ENCODE measurements at places on chromosomes 12 and 14.

- DNase-seq = no peak
Observed at GRCh38 chr14:96086032-96086431, 46.9 kb downstream of the C14orf132 start.

DNA sequence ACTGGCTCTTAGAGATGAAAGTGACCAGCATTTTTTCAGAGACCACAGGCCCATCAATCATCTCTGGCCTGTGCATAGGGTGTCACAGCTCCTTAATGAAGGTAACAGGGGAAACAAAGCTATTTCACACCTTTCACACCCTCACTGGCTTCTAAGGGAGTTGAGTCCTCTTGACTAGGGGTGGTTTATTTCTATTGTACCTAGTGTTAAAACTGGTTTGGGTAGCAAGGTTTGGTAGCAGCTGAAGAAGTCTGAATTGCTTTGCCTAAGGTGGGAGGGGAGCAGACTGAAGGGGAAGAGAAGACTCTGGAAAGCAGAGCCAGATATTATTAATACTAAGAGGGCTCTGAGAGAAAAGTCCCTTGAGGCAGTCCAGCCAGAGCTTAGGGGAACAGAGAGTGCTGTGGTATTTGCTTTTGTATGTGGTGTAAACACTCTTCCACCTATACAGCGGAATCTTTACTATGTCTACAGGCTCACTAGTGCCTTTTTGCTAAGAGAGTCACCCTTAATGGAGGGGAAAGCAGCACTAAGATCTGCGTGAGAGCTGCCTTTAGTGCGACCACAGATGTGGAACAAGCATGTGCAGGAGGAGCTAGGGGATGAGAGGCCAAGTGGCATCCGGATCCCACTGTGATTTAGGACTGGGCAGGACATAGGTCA lies 95.8 kb downstream of the STXBP6 start:
- no peak for DNase-seq

- DNase-seq = no peak
Observed at GRCh38 chr12:92524489-92524888, 178.3 kb upstream of the PLEKHG7 start.

GRCh38 chr14:91482263-91483013 lies 27.7 kb downstream of the PPP4R3A start:
- no peak for DNase-seq

GRCh38 chr12:116303929-116304328 lies 26.4 kb upstream of the MED13L start:
- no peak for DNase-seq

DNA sequence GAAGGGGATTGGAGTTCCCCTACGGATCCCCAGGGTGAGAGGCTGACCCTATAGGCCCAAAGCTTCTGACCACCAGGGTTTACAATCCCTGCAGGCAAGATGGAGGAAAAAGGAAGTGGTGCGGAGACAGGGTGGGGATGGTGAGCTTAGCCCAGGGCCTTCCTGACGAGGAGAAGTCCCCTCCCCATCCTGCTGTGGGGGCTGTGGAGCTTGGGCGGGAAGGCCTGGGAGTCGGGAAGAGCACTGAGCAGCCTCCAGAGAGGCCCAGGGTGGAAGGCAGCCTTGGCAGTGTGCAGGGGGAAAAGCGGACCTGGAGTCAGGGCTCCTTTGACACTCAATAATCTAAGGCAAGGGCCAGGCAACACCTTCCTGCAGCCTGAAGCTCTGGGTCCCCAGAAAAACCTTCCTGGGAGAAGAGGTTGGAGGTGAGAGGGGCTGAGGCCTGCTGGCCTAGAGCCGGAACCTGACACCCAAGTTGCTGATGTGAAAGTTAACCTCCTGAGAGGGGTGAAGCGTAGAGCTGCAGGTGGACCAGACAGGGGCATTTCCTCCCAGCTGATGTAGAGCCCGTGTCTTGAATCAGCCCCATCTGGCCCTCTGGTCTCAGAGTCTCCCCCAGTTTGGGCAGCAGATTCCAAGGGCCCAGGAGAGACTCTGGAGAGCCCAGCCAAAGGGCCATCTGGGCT lies 6.0 kb downstream of the HDAC7 start:
- DNase-seq = no peak

GRCh38 chr12:63828867-63829266 lies 15.6 kb upstream of the SRGAP1 start:
- no peak for DNase-seq

DNA sequence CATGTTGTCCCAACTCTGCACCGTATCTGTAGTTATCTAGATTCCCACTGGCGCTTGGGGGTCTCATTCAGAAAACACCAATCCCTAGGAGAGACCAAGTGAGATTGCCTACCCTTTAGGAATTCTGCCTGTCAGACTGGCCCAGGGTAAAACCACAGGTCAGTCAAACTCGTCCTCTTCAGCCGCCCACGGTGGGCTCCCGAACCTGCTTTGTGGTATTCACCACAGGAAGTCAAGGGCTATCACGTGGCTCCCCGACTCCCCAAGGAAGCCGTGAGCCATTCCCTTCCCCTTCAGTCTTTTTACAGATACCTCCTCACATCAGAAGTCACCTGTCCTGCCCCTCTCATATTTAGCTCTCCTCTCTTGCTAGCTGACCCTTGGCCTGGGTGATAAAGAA lies 159.9 kb downstream of the EGLN3 start:
- no peak for DNase-seq

GRCh38 chr12:88746386-88746785 lies 166.1 kb upstream of the KITLG start:
- DNase-seq = no peak

- DNase-seq = no peak
Observed at GRCh38 chr12:83823386-83824045, 1089.1 kb downstream of the SLC6A15 start.

DNA sequence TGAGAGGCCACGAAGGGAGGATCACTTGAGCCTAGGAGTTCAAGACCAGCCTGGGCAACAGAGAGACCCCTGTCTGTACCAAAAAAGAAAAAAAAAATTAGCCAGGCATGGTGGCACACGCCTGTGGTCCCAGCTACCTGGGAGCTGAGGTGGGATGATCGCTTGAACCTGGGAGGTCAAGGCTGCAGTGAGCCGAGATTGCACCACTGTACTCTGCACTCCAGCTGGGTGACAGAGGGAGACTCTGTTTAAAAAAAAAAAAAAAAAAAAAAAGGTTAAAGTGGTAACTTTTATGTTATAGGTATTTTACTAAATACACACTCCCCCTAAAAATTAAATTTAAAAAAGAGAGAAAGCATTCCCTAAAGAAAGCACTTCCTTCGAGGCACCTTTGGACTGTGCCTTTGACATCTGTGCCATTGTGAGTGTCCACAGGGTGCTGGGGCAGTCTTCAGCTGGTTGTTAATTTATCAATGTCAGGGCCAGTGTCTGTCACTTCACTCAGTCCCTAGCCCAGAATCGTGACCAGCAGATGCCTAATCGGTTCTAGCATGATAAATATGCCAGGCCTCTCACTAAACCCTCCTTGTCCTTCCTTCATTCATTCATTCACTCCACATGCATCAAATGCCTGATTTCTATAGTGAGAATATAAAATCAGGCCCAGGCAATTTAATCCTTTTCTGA lies 63.1 kb downstream of the B4GALNT3 start:
- DNase-seq = no peak

- no peak for DNase-seq
Observed at GRCh38 chr12:46609674-46610073, 216.1 kb downstream of the SLC38A4 start.

DNA sequence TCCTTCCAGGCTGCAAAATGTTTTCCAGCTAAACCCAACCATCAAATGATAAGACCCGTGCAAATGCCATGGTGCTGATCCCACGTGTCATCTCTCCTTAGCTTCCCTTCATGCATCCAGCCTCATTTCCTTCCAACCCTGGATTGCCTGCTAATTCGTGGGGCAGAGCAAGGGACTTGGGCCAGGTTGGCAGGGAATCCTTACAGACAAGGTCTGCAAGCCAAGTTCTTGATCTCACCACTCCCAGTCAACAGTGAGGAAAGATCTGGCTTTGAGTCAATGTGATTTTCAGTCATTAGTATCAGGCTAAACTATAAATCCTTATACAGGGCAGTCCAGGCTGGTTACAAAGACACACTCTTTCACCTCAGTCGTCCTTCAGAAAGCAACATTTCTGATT lies 150.9 kb downstream of the ANO2 start:
- DNase-seq = no peak

GRCh38 chr14:63895510-63895909 lies 42.7 kb downstream of the SYNE2 start:
- DNase-seq = no peak

DNA sequence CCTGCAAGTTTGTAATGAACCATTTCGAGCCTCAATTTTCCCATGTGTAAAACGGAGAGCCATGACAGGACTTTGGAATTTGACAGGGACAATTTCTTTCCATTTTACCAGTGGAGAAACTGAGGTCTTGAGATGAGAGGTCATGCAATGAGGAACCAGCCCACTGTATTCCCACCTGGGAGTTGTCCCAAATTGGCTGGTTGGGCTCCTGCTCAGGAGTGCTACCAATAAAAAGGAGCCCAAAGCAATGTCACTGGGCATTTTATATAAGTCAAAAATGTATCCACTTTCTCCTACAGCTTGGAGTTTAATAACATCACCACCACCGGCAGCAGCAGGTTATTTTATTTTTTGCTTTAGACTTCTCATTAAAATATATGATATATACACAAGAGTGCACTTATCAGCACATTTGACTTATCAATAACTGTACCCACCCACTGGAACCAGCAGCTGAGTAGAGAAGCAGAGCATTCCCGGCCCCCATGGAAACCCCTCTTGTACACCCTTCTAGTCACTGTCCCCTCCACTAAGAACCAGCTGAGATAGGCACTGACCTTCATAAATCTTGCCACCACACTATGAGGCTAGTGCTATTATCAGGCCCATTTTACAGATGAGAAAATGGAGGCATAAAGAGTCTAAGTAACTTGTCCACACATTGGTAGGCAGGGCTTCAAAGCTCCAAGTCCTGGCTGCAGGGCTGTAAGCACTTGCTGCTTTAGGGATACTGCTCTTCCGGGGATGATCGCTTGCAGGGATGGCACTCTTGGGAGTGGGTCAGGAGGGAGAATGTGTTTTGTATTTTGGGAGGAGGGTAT lies 25.3 kb upstream of the RBM19 start:
- DNase-seq = no peak

DNA sequence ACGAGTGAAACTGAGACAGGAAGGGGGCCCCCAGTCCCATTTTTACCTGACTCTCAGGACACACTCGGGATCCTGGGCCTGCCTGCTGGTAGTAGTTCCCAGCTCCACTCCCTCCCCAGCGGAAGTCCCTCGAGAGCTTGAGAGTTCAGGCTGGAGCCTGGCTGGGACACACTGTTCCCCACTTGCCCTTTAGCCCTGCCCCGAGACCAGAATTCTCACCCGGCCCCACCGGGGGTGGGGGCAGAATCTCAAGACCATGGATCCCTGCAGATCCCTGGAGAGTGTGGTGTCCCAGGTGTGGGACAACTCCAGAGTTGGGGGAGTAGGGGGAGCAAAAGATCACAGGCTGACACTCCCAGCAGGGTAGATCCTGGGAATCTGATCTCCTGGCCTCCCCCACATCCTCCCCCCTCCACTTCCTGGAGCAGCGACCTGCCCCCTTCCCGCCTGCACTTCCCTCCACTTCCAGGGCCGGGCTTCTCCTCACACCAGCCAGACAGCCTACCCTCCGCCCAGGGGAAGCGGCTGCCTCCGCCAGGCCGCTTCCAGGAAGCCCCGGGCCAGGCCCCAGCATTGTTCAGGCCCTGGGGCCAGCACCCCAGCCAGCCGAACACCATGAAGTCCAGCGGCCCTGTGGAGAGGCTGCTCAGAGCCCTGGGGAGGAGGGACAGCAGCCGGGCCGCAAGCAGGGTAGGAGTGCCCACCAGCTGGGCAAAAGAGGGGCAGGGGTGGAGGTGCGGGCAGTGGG lies at the start of gene TNS2:
Gene TNS2, plus strand, starts transcription at position 495 of the 748 bp plus-strand sequence. Its CDS starts 121 bp downstream, at position 616.
- no peak for DNase-seq

DNA sequence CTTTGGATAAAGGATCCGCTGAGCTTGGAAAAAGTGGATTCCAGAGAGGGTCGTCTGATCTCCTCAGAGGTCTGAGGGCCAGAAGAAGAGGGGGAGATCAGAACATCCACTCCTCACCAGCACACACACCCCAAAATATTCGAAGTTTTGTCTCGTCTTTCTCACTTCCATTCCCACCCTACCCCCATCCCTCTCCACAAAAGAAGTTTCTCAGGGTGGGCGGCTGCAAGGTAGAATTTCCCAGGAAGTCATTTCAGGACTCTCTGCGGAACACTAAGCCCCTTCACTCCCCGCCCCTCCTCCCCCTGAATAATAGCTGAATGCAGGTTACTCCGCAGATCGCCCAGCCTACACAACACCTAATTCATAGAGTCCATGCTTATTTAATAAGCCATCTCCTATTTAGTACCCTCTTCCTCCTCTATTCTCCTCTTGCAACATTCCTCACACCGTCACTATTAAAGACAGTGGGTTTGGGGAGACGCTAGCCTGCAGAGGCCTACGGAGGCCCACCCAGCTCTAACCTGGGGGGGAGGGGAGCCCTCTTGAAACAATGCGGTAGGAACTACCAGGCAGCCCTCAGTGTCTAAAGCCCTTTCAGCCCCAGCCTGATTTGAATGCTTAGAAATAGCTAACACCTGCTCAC lies 649 bp upstream of the SALL2 start:
- no peak for DNase-seq

DNA sequence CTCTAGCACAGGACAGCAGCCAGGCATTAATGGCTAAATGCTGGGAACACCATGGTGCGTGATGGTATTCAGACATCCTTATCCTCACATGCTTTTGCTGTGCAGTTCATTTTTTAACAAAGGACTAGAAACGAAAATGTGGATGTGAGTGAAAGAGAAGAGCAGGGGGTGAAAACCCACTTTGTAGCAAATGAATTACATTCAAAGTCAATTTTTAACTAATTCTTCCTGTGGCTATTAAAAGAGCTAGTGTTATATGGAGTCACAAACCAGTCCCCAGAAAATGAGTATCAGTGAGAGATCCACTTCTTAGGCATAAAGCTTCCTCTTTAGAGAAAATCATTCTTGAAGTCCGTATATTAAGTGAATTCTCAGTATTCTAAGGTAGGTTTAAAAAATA lies 592.0 kb upstream of the LMO3 start:
- DNase-seq = no peak

DNA sequence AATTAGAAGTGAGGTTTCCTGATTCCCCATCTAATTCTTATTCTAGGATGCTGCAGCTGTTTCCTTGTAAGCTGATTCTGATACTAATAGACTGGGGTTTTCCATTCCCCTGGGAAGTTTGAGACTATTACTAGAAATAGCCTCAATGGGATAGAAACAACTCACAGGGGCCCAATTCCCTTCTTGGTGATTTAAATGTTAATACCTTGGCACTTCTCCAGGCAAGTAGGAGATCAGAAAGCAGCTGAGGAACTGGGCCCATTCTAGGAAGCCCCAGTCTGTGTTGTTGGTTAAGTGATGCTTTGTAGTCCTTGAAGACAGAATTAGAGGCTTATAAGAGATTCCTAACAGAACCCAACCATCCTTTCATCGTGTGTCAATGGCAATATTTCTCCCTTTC lies 407.0 kb upstream of the SEL1L start:
- DNase-seq = no peak

- DNase-seq = no peak
Observed at GRCh38 chr14:54502602-54503001, 7.1 kb upstream of the CGRRF1 start.

All from COR-L47 (cell line).